ENCODE measurements at places on chromosomes 5 and 9.
A peak's percentile ranks its signal among the peaks of the same experiment; 100 is the strongest.

- no peak for DNase-seq
Observed at GRCh38 chr9:33139421-33140228, 27.5 kb downstream of the B4GALT1 start.

GRCh38 chr9:93662952-93663572, 86.7 kb downstream of the PHF2 start:
- DNase-seq, result no peak

GRCh38 chr5:112895682-112896081, 26.3 kb downstream of the REEP5 start:
- no peak for DNase-seq

GRCh38 chr5:7894860-7895259, 25.9 kb downstream of the MTRR start:
- DNase-seq, result no peak

DNA sequence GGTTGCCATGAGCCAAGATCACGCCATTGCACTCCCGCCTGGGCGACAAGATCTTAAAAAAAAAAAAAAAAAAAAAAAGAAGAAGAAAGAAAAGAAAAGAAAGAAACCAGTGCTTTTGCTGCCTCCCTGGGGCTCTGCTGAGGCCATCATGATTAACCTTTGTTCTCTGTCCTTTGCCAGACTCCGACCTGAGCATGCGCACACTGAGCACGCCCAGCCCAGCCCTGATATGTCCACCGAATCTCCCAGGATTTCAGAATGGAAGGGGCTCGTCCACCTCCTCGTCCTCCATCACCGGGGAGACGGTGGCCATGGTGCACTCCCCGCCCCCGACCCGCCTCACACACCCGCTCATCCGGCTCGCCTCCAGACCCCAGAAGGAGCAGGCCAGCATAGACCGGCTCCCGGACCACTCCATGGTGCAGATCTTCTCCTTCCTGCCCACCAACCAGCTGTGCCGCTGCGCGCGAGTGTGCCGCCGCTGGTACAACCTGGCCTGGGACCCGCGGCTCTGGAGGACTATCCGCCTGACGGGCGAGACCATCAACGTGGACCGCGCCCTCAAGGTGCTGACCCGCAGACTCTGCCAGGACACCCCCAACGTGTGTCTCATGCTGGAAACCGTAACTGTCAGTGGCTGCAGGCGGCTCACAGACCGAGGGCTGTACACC, 251.7 kb downstream of the MARCHF11 start:
- no peak for DNase-seq

DNA sequence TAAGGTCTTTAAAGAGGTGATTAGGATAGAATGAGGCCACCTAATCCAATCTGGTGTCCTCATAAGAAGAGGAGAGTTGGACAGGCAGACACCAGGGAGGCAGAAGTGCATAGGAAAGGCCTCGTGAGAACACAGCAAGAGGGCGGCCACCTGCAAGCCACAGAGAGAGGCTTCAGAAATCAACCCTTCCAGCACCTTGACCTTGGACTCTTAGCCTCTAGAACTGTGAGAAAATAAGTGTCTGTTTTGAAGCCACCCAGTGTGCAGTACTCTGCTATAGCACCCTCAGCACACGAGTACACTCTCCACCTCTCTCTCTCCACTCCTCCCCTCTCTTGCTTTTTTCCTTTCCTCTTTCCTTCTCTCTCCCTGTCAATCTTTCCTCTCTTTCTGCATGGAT, 26.8 kb downstream of the NIPAL4 start:
- DNase-seq, result no peak

GRCh38 chr5:67900514-67900913, 315.0 kb upstream of the PIK3R1 start:
- no peak for DNase-seq

DNA sequence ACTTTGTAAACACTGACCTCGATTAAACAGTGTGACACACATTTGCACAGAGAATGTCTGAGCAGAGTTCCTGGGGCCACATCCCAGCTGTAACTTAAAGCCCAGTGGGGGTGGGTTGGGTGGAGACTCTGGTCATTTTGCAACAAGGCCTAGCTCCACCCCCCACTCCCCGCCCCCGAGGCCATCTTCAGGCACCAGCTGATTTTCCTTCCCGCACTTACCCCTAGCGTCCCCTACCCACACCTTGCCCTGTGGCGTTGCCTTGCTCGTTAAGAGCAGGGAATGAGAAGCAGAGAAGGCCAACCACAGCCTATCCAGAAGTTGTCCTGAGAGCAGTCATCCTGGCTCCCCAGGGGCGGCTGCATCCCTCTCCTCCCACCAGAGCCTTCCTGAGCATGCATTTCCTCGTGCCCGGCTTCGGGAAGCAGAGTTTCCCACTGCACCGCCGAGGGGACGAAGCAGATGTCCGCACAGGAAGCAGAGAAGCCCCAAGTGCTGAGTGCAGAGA, 101.7 kb upstream of the SARDH start:
- no peak for DNase-seq

GRCh38 chr5:142248853-142249462, 75.9 kb downstream of the SPRY4 start:
- no peak for DNase-seq

GRCh38 chr5:124841829-124842712, 95.6 kb upstream of the ZNF608 start:
- DNase-seq, result no peak

DNA sequence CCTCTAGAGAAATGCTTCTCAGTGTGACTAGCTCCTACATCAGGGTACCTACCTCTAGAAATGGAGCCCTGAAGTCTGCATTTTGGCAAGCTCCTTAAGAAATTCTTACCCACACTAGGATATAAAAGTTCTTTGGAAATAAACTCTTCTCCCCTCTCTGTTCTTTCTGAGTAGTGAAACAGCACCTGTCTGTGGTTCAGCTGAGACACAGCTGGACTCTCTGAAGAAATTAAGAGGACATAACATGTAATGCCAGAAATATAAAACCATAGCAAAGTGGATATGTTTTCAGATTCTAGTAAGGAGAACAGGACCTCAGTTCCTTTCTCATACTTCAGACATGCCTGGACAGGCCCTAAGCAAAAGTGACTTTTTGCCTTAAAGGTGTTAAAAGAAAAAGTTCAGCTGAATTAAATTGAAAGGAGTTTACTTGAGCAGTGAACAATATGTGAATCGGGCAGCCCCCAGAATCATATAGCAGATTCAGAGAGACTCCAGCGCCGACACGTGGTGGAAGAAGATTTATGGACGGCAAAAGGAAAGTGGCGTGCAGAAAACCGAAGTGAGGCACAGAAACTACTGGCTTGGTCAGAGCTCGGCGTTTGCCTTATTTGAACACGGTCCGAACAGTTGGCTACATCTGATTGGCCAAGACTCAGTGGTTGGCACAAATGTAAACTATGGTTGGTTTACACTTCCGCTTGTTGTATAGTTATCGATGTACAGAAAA, 64.5 kb downstream of the PRKACG start:
- DNase-seq, result peak; percentile 15

DNA sequence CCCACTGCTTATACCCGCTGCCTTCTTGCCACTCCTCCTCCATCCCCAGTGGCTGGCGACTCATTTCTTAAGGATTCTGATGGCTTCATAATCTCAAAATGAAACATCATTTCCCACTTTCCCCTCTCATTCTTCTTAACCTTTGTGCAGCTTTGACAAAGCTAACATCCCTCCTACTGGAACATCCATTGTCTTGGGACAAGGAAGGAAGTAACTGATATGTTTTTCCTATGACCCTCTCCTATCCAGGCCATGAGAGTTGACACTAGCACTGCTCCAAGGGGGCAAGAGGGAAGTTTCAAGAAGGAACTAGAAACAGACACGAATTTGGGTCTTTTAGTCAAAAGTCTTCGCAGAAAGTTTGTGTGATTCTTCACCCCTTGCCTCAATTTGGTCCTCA, 71.7 kb upstream of the SNX2 start:
- no peak for DNase-seq

- no peak for DNase-seq
Observed at GRCh38 chr5:115306011-115306536, 9.6 kb upstream of the CCDC112 start.

- peak; percentile 18 for DNase-seq
Observed at GRCh38 chr9:111691672-111692329, 30.4 kb downstream of the GNG10 start.

DNA sequence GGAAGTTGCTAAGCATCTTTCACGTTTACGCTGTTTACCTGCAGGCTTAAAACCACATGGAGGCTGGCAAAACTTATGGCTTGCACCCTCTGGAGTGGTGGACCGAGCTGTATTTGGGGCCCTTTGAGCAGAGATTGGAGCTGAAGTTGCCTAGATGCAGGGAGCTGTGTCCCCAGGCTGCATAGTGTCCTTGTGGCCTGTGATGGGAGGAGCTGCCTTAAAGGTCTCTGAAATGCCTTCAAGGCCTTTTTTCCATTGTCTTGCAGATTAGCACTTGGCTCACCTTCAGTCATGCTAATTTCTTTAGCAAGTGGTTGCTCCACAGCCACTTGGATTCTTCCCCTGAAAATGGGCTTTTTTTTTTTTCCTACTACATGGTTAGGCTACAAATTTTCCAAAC, 81.5 kb upstream of the CHD1 start:
- no peak for DNase-seq

DNA sequence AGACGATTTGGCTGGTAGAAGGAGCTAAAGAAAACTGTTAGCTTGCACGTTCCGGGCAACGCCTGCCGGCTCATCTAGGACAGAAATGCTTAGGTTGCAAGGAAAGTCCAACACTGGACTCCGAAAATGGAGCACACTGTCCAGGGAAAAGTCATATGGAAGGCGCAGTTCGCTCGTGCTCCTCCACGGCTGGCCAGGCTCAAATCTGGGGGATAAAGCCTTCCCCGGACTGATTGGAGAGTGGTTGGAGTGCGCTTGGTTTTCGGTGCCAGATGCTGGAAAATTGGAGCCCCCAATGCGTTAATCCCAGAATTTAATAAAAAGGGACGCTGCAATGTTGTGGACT, 955 bp downstream of the CDH6 start:
- DNase-seq, result no peak

DNA sequence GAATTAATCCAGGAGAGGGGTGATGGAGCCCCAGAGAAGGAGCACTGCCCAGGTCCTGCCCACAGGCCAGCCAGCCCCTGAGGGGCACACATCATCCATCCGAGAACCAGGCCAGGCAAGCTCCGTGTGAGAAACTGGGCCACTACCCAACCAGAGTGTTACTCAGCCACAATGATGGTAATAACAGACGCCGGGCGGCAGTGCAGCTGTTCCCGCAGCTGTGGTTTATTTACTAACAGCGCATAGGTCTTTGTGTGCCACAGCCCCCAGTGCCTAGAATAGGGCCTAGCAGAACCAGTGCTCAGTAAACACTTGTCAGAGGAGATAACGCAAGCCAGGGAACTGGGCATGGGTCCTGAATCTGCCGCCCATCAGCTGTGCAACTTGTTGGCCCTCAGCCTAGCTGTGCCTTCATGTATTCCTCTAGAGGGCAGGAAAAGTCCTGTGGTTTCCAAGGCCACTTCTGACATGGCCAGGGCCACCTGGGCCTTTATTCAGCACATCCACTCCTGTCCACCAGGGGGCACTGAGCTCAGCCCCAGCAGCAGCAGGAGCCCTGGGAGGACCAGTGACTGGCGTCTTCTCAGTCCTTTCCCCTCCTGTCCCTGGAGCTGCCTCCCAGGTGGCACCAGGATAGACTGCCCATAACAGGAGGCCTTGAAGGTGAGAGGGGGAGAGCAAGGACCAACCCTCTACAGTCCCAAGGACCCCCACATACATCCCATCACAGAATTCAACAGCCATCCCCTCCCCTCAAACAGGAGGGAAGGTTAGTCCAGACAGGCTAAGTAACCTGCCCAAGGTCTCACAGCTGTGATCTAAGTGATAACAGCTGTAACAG, 2.1 kb downstream of the MXD3 start:
- peak; percentile 78 for DNase-seq

DNA sequence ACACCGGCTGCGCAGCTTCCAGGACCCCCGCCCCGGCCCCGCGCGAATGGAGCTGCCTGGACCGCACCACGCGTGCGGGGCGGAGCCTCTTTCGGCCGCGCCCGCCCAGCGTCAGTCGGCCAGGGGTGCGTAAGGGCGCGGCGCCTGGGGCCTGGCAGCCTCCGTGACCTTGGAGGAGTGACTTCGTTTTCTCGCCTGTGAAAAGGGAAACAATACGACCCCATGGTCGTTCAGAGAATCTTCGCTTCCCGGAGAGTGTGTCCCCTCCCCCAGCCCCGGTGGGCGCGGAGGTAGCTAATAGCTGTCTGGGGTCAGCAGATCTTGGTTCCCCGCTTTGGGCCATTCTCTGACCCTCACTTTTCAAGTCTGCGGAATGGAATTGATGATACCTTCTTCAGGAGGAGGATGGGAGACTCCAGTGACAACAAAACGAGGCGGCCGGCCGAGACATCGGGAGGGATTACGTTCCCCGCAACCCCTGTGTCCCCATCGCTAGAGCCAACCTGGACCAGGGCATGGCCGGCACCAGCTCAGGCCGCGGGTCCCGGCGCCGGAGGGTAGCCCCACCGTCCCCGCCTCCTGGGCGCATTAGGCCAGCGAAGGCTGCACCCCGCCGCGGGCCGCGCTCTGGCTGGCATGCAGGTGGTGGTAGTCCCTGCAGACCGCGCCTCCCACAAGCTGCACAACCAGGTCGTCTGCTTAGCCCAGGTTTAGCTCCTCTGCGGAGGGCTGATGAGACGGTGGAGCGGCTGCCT, 5.5 kb upstream of the CDHR2 start:
- peak; percentile 54 for DNase-seq

DNA sequence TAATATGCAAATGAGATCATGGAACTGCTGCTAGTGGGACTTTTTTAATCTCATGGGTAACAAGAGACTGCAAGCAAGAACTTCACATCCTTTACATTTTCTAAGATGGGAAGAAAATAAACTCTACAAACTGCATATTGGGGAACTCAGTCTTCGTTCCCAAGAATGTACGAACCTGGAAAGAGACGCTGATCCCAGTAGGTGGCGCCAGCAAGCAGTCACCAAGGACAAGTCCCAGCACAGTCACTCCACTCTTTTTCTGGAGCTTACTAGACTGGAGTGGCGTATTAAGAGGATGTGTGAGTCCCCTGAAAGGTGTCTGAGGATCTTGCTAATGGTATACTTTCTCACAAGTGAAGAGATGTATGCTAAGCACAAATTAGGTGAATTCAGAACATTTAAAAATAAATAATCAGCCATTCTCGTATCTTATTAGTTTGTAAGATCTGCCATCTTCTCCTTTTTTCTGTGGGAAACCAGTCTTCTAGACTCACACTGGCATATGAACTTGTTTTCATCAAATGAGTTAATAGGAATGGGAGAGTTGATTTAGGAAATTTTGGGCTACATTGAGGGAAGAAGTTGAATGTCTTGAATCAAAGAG, 16.0 kb upstream of the PUM3 start:
- DNase-seq, result peak; percentile 25
